ENCODE measurements at places on chromosomes 6 and 20. TPM values are rescaled to one million over a fixed set of nuclear protein-coding genes. Genes with fewer than 3 reads are reported as not detected.

Gene RAMACL
- total RNA-seq: 6.6 TPM

Gene MED20
- 12.6 TPM for total RNA-seq

Gene FAM229B
- total RNA-seq: 13.6 TPM

Gene PNPLA1
- 0.27 TPM for total RNA-seq

DNA sequence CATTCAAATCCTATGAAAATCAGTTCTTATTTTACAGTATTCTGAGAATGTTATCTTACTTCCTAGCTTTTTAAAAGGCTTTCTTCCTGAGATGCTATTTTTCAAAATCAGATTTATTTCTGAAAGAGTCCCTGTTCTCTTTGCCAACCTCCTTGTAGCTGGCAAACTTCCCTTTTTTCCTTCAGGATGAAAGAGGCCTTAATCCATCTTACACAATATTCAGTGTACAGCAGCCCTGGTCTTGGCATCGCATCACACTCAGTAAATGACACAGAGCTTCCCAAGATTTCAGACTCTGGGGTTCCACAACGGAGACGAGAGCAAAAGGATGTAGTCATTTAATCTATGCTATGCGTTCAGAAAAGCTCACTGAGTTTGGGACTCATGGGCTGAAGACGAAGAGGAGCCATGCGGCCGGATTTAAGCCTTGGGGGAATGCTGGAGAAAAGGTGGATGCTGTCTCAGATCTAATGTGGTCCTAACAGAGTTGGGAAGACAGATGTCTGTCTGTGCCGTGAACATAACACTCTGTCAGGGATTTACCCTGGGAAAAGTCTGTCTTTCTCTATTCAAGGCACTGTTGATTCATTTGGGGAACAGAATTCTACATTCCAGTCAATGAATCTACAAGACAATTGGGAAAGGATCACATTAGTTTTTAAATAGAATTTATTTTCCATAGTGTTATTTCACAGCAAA, 616.4 kb upstream of the AGPAT4 start:
- no peaks in the 10 kb centered on the region for H3K36me3 ChIP-seq
- H3K27ac ChIP-seq: no peak overlapping the region
- H3K4me3 ChIP-seq: no peak overlapping the region

- H3K36me3 ChIP-seq: no peaks in the 10 kb centered on the region
- H3K27me3 ChIP-seq: no peaks in the 10 kb centered on the region
- no peak for DNase-seq
- H3K4me1 ChIP-seq: no peaks in the 10 kb centered on the region
- H3K27ac ChIP-seq: no peak overlapping the region
Measured at GRCh38 chr20:8523684-8524083, 391.6 kb downstream of the PLCB1 start.

DNA sequence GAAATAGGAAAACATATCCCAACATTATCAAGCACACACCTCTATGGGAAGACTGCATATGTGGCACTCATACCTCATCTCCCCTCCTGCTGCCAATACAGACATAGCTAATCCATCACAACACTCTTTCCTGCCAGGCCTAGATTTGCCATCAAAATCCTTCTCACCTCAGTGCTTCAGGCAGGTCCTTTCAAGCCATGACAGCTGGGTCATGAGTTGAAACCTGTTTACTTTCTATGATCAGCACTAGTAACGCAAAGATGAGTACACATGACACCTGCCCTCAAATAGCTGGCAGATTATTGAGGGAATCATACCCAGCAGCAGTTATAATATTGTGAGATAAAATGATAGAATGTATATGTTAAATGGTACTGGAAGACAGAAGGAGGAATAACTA, 183.1 kb downstream of the AIG1 start:
- H3K27me3 ChIP-seq: no peaks in the 10 kb centered on the region
- DNase-seq: no peak
- no peak overlapping the region for H3K4me3 ChIP-seq
- no peaks in the 10 kb centered on the region for H3K36me3 ChIP-seq
- no peaks in the 10 kb centered on the region for H3K4me1 ChIP-seq

DNA sequence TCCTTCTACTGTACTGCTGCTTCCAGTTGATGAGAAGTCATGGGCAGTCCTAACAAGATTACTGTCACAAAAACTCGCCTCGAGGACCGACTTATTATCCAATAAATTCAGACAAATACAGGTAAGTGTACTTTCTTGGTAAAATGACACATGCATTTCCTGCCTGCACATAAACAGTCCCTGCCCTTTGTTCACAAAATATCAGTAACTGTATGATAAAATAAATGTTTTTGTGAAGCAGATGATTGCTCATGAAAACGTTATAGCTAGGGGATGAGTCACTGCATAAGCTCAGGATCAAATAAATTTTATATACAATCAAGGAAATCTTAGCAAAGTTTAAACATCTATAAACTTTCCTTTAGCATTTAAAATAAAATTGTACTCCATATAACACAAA, 164.5 kb upstream of the RIPOR2 start:
- peaks cover 54% of the 10 kb centered on the region for H3K36me3 ChIP-seq
- no peak overlapping the region for H3K27ac ChIP-seq
- H3K27me3 ChIP-seq: no peaks in the 10 kb centered on the region
- DNase-seq: no peak

DNA sequence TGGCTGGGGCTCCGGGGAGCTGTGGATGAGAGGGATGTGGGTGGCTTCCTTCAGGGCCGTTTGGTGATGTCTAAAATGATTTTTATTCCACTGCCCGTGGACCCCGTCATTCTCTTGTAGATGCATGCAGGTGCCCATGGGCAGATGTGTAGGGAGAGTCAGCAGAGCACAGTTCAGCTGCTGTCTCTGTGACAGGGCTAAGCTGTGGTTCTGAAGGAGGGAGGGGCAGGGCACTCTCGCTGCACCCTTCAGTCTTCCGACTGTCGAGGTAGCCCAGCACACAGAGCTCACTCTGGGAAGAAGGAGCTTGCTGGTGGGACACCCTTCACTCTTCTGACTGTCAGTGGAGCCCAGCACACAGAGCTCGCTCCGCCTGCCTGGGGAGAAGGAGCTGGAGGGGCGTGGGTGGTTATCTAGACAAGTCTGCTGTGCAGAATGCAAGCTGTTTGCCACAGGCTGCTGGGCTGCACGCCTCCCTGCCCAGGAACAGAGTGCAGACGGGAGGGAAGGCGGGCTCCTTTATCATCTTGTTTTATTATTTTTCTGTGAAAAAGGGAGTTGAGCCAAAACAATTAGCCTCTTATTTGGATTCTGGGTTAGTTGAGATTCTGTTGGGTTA, 28.4 kb upstream of the ADRM1 start:
- H3K27me3 ChIP-seq: no peaks in the 10 kb centered on the region
- H3K4me3 ChIP-seq: no peak overlapping the region
- DNase-seq: no peak
- peaks cover 72% of the 10 kb centered on the region for H3K36me3 ChIP-seq
- no peaks in the 10 kb centered on the region for H3K4me1 ChIP-seq
- no peak overlapping the region for H3K27ac ChIP-seq

DNA sequence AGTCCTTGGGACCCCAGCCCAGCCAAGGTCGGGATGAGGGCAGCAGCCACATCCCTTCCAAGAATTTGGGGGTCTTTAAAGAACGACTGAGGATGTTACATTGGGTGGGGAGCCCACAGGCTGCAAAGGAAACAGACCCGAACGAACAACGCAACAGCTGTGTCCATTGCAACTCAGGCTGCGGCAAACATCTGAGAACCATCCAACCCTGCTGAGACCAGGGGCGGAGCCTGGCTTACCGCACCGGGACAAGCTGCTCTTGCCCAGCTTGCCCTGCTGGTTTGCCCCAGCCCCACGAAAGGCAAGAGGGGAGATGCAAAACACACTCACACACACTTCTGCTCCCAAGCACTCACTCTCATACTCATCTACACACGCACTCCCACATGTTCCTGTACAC, 21.5 kb upstream of the TAF4 start:
- no peaks in the 10 kb centered on the region for H3K4me1 ChIP-seq
- no peaks in the 10 kb centered on the region for H3K36me3 ChIP-seq
- H3K27ac ChIP-seq: no peak overlapping the region
- H3K27me3 ChIP-seq: peaks cover 9% of the 10 kb centered on the region
- no peak overlapping the region for H3K4me3 ChIP-seq
